ENCODE measurements at places on chromosomes 3 and 15. TPM values are rescaled to one million over a fixed set of nuclear protein-coding genes. Genes with fewer than 3 reads are reported as not detected.
A peak's percentile ranks its signal among the peaks of the same experiment; 100 is the strongest.

GRCh38 chr3:109021556-109021955 lies 67.9 kb upstream of the GUCA1C start:
- no peak for DNase-seq

GRCh38 chr3:72887705-72888545 lies at the start of gene GXYLT2:
TSS of gene GXYLT2 (plus strand) at chr3:72888046. CDS start at chr3:72888234, 188 bp downstream.
- DNase-seq: peak; percentile 64

DNA sequence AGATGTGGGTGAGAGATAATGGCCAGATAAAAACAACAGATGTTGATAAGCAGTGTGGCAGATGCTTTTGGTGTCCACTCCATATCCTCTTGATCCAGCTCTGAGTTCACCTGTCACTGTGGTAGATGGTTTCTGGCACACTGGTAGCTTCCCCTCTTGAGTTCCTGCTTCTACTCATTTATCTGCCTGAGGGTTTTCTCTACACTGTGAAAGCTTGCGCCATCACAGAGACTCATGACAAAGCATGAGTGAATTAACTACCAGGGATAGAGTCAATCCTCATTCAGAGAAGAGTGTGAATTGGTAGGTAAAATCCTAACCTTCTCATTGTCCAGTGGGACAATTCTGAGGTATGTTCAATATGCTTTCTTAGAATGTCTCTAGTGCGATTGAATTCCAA lies 50.0 kb upstream of the ARHGEF26 start:
- DNase-seq: no peak

- DNase-seq: no peak
Measured at GRCh38 chr3:150956376-150956775, 16.2 kb downstream of the CLRN1 start.

DNA sequence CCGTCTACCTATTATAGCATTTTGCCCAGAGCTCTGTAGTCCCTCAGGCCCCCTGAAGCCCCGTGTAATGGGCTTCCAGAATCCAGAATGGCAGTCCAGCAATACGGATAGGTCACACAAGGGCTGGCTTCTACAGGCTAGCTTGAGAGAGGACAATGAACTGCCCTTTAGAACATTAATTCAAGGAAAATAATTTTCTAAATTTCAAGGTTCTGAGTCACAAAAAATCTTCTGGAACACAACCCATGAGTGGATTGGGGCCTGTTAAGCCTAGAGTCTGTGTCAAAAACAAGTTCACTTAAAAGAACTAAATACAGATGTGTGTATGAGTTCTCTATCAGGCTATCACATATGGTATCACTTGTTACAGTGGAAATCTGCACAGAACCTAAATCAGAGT lies 28.8 kb downstream of the DCP1A start:
- DNase-seq: no peak

GRCh38 chr3:21673393-21673792 lies 77.6 kb downstream of the ZNF385D start:
- no peak for DNase-seq

GRCh38 chr15:26667222-26667988 lies 105.5 kb downstream of the GABRB3 start:
- DNase-seq: no peak

DNA sequence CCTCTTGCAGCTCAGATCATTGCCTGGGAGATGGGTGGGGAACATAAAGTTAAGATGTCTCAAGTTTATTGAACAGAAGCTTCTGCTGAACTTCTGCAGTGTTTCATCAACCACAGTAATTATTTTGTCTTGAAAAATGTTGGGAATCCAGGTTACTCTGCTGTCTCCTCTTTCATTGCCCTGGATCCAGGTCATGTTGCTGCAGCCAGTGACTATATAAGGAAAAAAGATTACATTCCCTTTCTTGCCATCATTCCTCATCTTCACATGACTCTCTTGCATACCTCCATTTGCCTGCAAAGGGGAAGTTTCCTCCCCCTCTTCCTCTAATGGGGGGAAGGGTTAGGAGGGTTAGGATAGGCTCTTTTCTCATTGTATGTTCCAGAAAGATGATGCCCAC lies 15.1 kb downstream of the GMNC start:
- no peak for DNase-seq

GRCh38 chr3:69297501-69297900 lies 88.4 kb downstream of the FRMD4B start:
- DNase-seq: no peak

DNA sequence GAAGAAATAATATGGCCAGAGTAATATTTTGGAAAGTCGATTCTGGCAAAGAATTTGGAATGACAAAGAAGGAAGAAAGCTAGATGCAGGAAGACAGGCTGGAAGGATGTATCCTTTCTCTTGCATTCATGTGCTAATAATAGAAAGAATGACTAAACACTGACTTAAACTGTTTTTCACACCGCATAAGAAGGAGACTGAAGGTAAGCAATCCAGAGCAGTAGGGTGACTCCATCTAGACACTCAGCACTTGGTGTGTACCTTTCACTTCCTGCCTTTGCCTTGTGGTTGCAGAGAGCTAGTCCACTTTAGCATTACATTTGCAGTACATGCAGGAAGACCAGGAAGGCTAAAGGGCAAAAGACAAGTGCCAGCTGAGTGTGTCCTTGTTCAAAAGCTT lies 234.6 kb downstream of the RBMS3 start:
- DNase-seq: no peak

DNA sequence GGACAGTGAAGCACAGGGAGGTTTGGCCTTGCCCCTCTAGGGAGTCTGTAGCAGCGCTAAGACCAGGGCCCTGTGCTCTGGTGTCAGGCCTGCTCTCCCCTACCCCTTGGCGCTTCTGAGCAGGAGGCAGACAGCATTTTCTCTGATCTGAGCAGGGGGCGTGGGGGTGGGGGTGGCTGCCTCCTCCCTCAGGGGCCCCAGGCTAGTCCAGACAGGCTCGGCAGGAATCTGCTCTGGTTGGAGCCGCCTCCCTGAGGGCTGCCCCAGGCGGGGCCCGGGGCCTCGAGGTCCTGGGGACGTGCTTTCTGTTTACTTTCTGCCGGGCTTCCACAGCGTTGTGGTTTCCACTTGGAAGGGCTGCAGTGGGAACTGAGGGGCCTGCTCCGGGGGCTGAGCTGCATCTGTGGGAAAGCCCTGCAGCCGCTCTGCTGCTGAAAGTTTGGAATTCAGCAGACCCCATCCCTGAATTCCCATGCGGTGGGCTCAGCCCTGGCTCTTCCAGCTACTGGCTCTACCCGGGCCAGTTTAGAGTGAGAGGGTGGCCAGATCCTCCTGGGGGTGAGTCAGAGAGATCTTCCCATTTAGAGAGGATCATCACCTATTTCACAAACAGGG lies 105.4 kb downstream of the LINGO1 start:
- no peak for DNase-seq

The C3orf49 gene
- not detected for polyA plus RNA-seq

The FILIP1L gene
- polyA plus RNA-seq: 0.91 TPM

The CYP1A1 gene
- not detected for polyA plus RNA-seq

The DGKG gene
- 0.01 TPM for polyA plus RNA-seq

The SLC27A2 gene
- polyA plus RNA-seq: 16.6 TPM

The TMEM212 gene
- not detected for polyA plus RNA-seq

The XRN1 gene
- 14.3 TPM for polyA plus RNA-seq

The C3orf85 gene
- polyA plus RNA-seq: not detected

The CMSS1 gene
- 63.8 TPM for polyA plus RNA-seq
